T-helper 17 cell (primary cell): ENCODE measurements at places on chromosomes 7 and 10.
A peak's percentile ranks its signal among the peaks of the same experiment; 100 is the strongest.

DNA sequence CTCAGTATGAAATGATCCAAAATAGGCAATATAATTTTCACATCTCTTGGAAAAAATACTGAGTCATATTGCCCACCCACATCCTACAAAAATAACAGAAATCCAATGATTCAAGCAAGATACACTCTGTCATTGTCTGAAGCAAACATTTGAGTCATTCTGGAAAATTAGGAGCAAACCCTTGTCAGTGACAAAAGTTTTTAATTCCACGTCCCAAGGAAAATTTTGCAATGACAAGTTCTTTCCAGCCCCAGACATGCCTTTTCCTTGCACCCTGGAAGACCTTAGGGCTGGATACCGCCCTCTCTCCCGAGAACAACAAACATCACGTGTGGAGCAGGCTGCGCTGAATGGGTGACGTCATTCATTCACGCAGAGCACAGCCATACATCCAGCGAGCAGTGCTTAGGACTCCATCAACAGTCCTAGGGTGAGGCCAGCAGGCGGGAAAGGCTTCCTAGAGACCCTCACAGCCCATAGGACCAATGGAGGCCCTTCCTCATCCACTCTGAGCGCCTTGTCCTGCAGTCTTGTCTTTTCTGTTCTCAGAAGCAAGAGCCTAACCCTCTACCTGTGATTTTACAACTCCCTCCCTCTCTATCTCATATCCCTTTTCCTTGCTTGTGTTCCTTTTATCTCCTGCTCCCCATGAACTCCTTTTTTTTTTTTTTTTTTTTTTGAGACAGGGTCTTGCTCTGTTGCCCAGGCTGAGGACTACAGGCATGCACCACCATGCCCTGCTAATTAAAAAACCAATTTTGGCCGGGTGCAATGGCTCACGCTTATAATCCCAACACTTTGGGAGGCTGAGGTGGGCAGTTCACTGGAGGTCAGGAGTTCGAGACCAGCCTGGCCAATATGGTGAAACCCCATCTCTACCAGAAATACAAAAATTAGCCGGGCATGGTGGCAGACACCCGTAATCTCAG is 23.5 kb upstream of the KDM7A start:
- DNase-seq, result no peak

DNA sequence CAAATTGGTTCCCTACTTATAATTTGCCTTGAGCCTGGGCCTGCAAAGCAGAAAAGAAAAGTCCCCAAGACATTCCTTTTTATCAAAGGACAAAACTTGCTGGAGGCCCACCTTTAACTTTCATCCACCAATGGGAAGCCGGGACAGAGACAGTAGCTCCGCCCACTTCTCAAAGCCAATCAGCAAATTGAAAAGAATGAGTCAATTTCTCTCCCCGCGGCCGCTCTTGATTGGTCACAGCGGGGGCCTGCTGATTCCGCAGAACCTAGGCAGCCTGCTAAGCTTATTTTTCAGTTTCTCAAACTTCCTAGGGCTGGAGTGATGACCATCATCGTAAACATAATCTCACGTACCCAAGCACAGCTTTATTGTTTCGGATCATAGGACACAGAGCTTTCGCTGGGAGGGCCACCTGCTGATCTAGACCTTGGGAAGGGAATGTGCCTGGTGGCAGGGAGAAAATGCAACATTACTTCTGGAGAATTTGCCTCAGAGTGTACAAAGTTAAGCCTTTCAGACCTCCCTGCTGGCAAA is at the start of gene SLC13A4:
SLC13A4 (minus strand) TSS at position 51 of the 534 bp plus-strand sequence. CDS start 690 bp downstream, outside the sequence.
- no peak for DNase-seq

GRCh38 chr7:98021588-98022351 is 31.8 kb upstream of the OCM2 start:
- DNase-seq, result peak; percentile 72

- no peak for DNase-seq
These were observed 728.5 kb downstream of the TNS3 start for GRCh38 chr7:46853451-46853850.

- no peak for DNase-seq
These were observed 42.4 kb upstream of the PRKAR2B start for GRCh38 chr7:107002126-107002525.

- no peak for DNase-seq
These were observed 62.2 kb downstream of the DIP2C start for GRCh38 chr10:627032-627992.

GRCh38 chr7:82521906-82522445 is 78.4 kb upstream of the CACNA2D1 start:
- no peak for DNase-seq

DNA sequence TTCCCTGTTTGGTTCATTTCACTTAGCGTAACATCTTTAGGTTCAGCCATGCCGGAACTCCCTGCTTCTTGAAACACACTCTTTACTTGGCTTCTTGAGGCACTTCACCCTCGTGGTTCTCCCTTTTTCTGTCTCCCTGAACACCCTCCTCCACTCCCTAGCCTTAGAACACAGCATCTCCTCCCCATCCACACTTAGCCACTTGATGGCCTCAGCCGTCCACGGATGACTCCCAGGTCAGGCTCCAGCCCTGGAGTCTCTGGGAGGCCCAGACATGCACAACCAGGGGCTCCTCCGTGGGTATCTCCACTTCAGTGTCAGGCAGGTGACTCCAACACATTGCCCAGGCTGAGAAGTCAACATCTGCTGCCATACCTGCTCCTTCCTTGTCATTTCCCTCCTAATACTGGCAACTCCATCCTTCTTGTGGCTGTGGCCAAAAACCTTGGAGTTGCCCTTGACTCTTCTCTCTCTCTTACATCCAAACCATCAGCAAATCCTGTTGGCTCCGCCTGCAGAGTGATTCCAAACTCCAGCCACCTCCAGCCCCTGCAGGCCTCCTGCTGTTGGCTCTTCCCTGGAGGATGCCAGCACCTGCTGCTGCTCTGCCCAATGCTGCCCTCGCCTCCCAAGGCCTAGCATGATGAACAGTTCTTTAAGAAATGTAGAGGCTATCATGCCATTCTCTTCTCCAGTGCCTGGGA is 8.4 kb upstream of the INMT start:
- DNase-seq, result no peak

GRCh38 chr7:42143711-42144600 is 93.1 kb downstream of the GLI3 start:
- DNase-seq, result no peak

- DNase-seq, result no peak
These were observed 50.4 kb downstream of the CALML3 start for GRCh38 chr10:5575144-5575481.

GRCh38 chr7:101869901-101870290 is 52.5 kb downstream of the CUX1 start:
- DNase-seq, result no peak
